DMS153 (cell line): ENCODE measurements at places on chromosomes 12 and 14.

DNA sequence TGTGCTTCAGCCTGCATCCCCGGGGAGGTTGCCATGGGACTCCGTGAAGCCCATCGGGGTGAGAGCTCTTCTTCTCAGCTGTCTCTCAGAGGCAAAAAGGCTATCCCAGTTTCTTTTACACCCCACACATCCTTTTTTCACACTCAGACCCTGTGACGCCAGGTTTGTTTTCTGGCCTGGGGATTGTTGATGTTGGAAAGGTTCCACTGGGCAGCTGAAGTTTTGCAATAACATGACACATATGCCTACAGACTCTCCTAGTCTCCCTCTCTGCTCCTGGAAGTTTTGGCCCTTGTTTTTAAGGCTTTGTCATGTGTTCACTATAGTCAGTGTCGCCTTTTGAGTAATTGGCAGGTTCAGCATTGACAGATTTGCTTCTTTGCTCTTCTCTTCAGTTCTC is 118.6 kb downstream of the SMOC1 start:
- peak; percentile 6 for DNase-seq

- DNase-seq, result no peak
Observed at GRCh38 chr14:81521356-81521755, 12.3 kb downstream of the SEL1L start.

- DNase-seq, result no peak
Observed at GRCh38 chr12:46693034-46693433, 132.8 kb downstream of the SLC38A4 start.

- DNase-seq, result no peak
Observed at GRCh38 chr14:47590767-47591495, 84.5 kb downstream of the MDGA2 start.

- DNase-seq, result no peak
Observed at GRCh38 chr14:61477712-61478462, 156.5 kb downstream of the PRKCH start.
